ENCODE measurements at places on chromosomes 1 and 21. TPM values are rescaled to one million over a fixed set of nuclear protein-coding genes. Genes with fewer than 3 reads are reported as not detected.

UBXN10 gene
- total RNA-seq, result 0.22 TPM

HTR1D gene
- not detected for total RNA-seq

RXRG gene
- 53.0 TPM for total RNA-seq

MAP3K7CL gene
- total RNA-seq, result 53.5 TPM

EFNA4 gene
- total RNA-seq, result 7.5 TPM
